Hepatocyte (in vitro differentiated cells): ENCODE measurements at places on chromosomes 5 and 9.

GRCh38 chr5:91929522-91929817 is 546.4 kb upstream of the ARRDC3 start:
- DNase-seq, result no peak

DNA sequence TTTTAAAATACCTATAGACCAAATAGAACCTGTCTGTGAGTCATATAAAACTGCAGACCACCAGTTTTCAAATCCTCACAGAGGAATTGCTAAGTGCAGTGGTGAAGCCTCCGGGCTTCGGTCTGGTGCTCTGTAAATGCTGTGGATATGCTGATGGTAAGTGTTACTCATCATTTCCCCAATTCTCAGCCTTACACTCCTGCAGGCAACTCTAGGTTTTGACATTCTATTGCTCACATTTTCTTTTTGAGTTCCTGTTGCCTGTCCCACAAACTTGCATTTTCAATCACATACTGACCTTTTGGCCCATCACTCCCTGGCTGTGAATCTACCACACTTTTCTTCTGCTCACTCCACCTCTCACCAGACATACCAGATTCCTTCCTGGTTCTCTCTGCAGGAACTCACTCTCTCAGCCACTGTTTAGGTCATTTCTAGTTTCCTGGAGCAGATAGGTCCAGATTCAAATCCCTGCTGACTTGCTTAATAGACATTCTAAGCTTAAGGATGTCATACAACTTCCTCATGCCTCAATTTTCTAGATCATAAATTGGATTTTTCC is 192.9 kb downstream of the RAB3C start:
- DNase-seq, result no peak

GRCh38 chr5:59039296-59040023 is 456.6 kb downstream of the RAB3C start:
- DNase-seq, result peak; percentile 81

- no peak for DNase-seq
Observed at GRCh38 chr9:27703216-27703980, 130.1 kb upstream of the C9orf72 start.

DNA sequence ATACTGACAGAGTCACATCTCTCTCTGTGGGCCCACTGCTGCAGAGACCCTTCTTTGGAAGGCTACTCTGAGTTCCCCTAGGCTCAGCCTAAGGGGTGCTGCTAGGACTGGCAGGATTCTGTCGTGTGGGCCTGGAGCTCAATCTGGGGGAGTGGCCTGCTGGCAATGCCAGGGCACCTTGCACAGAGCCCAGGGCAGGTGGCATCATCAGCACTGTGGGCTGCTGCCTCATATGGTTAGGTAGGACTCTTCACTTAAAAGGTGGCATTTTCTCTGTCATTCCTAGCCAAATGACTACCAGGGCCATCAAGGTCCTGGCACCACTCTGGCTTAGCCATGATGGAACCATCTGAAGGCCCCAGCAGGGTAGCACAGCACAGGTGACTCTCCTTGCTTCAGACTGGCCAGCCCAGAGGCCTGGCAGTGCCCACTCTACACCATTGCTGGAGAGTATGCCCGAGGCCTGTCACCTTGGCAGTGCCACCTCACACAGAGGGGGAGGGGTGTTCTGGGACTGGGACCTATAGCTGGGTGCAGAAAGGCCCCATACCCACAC is 21.9 kb downstream of the PITX1 start:
- no peak for DNase-seq

- no peak for DNase-seq
Observed at GRCh38 chr9:105259731-105260612, 15.5 kb downstream of the SLC44A1 start.

- DNase-seq, result no peak
Observed at GRCh38 chr9:35882996-35883395, 12.8 kb upstream of the OR13J1 start.

DNA sequence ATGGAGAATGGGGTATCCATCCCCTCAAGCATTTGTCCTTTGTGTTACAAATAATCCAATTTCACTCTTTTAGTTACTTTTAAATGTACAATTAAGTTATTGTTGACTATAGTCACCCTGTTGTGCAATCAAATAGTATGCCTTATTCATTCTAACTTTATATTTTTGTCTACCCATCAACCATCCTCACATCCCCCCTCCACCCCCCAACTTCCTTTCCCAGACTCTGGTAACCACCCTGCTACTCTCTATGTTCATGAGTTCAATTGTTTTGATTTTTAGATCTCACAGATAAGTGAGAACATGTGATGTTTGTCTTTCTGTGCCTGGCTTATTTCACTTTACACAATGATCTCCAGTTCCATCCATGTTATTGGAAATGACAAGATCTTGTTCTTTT is 15.4 kb upstream of the RANBP17 start:
- no peak for DNase-seq

GRCh38 chr5:151154931-151155774 is 2.4 kb downstream of the ANXA6 start:
- no peak for DNase-seq

DNA sequence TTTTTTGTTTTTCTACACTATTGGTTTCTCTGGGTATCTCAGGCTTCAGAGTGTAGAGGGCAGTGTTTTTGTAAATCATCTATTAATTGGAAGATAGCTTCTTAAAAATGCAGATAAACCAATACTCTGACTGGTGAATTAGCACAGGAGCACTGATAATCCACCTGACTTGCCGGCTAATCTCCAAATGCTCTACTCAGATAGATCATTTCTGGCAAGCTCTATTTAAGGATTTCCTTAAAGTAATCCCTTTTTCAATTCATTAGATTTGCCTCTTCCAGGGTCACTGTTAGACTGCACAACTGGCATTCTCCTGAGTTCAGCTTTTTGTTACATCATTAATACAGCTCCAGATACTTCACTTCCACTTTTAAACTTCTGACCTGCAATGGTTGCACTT is 1390.3 kb upstream of the NUDT12 start:
- no peak for DNase-seq

DNA sequence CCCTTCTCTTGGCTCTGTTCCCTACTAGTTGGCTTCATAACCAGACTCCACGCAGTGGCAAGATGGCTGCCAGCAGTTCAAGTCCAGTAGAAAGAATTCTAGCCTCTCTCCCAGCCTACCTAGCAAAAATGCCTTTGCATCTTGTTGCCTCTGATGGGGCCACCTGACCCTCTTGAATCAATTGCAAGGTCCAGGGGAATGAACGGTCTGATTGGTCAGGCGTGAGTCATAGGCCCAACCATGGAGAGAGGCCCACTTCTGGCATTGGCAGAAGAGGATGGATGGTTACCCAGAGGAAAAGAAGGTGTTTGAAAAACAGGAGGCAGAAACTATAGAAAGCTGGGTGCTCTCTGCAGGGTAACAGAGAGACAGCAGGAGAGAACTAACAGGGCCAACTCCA is 622.6 kb downstream of the CCDC171 start:
- no peak for DNase-seq

GRCh38 chr5:131587541-131587940 is 47.5 kb downstream of the RAPGEF6 start:
- DNase-seq, result no peak

DNA sequence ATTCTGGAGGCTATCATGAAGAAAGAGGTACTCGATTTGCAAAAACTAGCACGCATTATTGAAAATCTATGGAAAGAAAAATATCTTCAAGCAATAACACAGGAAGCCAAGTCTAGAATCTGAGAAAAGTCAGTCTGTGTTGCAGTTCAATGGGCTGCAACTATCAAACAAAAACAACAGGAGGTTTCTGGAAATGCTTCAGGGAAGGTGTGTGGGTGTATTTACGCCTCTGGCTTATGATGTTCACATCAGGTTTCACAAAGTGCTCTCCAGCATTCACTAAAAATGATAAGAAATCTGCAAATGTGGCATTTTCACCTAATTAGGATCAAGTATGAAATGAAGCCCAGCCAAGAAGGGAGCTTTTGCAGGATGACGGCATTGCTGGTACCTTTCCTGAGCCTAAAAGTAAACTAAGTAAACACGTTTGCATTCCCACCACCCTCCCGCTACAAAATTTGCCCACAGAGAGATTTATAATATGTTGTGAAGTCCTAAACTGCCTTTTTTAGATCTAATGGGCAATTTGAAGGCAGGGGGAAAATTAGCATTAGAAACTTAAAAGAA is 146.4 kb downstream of the GABRB2 start:
- DNase-seq, result no peak

- DNase-seq, result no peak
Observed at GRCh38 chr9:102855641-102856040, 139.5 kb upstream of the CYLC2 start.

DNA sequence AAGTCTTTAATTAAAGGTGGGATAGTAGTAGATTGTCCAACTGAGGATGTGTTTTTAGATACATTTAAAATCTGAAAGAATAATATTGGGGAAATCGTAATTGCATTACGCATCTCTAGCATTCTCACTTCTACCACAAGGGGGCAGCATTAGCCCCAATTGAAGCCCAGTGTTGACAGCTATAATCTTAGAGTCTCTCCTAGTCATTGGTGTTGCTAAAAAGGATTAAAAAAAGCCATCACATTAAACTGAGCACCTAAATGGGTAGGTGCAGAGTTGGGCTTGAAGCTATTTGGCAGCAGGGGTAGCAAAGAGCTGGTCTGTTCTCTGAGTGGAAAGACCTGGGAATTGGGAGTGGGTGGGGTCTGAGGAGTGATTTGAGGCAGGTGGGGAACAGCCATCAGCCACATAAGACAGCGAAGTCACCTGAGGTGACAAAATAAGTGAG is 177.2 kb downstream of the OSTF1 start:
- DNase-seq, result peak; percentile 71

DNA sequence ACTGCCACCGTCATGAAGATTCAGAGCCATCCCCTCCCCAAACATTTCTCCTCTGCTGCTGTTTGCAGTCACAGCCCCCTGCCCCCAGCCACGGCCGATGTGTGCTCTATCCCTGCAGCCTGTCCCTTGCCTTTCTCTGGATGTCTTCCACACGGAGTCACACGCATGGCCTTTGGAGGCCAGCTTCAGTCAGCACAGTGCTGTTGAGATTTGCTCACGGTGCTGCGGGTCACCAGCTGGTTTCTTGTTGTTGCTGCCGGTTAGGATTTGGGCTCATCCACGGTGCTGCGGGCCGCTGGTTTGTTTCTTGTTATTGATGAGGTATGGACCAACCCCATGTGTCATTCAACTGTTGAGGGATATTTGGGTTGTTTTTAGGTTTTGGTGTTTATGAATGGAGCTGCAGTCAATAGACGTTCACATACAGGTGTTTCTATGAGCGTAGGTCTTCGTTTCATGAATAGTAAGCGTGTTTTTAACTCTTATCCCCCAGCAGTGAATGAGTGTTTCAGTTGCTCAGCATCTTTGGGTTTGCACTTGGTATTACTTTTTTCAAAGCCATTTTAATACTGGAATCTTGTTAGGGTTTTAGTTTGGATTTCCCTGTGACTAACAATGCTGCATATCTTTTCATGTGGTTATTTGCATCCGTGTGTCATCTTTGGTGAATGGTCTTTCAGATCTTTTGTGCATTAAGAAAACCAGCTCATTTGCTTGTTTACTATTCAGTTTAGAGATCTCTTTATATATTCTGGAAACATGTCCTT is 57.6 kb downstream of the AHRR start:
- no peak for DNase-seq

GRCh38 chr9:34541540-34541939 is 18.8 kb upstream of the ENHO start:
- DNase-seq, result no peak

DNA sequence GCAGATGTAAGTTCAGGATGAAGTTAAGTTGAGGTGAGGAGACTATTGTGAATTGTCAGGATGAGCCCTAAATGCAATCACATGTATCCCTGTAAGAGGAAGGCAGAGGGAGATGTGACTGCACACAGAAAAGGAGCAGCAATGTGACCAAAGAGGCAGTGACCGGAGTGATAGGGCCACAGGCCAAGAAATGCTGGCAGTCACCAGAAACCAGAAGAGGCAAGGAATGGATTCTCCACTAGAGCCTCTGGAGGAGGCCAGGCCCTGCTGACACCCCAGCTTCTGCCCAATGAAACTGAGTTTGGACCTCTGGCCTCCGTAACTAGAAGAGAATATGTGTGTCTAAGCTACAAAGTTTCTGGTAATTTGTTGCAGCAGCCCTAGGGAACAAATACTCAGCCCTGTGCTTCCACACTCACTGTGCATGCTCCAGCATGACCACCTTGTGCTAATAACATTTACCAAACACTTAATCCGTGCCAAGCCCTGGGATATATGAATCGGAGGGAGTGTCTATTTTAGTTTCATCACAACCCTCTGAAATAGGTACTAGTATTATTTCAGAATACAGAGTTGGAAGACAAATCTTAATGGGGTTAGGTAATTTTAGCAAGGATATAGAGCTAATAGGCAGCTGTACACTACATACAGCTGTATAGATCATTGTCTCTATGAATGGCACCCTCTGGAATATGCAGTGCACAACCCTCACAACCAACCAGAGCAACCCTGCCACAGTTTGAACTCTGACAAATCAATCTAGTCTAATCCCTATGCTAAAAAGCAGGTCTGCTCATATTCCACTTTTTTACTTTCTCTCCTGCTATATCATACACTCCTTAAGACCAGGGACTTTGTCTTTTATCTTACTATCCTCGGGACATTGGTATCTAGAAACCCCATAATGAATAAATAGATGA is 7.8 kb upstream of the GPX8 start:
- no peak for DNase-seq

DNA sequence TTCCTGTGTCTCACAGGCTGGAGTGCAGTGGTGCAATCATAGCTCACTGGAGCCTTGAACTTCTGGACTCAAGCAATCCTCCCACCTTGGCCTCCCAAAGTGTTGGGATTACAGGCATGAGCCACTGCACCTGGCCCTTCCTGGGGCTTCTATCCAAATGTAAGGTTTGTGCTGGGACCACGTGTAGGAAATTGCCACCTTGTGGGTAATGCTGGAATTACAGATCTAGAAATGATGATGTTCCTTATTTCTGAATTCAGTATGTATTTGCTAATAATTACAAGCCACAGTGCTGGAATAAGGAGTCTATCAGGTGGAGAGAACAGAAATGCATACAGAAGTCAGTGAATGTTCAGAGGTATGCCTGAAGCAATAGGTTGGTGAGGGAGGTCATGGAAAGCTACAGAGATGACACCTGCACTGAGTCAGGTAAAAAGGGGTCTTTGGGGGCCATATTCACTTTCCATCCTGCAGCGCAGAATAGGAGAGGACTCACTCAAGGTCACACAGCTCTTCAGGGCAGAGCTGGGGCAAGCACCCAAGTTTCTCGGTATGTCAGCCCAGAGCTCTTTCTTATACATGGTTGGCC is 8.8 kb upstream of the IGFBPL1 start:
- peak; percentile 59 for DNase-seq

GRCh38 chr9:15401266-15401665 is 21.4 kb upstream of the SNAPC3 start:
- DNase-seq, result no peak

- DNase-seq, result no peak
Observed at GRCh38 chr5:130874861-130875417, 290.1 kb downstream of the HINT1 start.

GRCh38 chr9:112868461-112868860 is 22.2 kb downstream of the SLC46A2 start:
- no peak for DNase-seq

- no peak for DNase-seq
Observed at GRCh38 chr9:94912700-94913249, 186.3 kb downstream of the AOPEP start.

DNA sequence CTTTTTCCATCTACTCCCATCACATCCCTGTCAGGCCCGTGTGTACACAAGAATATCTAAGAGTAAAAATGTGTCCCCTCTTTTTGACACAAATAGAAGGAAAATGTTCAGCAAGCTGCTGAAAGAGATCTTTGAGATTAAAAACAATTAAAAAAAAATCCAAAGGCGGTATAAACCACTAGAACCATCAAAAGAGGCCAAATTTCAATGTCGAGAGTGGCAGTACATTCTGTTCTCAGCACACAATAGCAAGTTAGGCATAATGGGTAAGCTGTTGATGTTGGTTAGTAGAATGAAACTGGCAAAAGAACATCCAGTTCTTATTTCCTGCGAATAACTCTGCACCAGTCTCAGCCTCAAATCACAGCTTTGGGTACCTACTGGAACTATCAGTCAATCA is 95.2 kb upstream of the IL7R start:
- DNase-seq, result no peak
